Activated CD4-positive, alpha-beta T cell treated with anti-CD3 and anti-CD28 coated beads for 1 hour (primary cell): ENCODE measurements at places on chromosomes 7 and 10.

DNA sequence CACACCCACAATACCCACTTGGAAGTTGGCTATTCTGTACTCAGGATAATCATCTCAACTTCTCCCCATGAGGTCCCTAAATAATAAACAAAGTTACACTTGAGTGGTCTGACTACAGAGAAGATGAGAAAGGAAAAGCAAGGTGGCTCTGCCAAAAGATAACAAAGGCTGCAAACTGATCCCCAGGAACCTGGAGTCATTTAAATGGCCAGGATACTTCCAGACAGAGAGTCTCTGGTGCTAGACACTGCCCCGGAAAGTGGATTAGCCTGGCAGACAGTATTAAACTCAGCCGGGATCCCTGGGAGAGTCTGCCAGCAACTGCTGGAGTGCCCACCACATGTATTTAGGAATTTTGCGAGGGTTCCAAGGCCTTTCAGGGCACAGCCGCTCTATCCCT is 93.7 kb downstream of the DGKI start:
- DNase-seq = no peak

- DNase-seq = peak; percentile 38
These were observed 101.6 kb downstream of the CCSER2 start for GRCh38 chr10:84429926-84430520.

- no peak for DNase-seq
These were observed 78.5 kb downstream of the ETV1 start for GRCh38 chr7:13910805-13911551.

GRCh38 chr10:114370199-114370598 is 34.1 kb downstream of the AFAP1L2 start:
- no peak for DNase-seq

DNA sequence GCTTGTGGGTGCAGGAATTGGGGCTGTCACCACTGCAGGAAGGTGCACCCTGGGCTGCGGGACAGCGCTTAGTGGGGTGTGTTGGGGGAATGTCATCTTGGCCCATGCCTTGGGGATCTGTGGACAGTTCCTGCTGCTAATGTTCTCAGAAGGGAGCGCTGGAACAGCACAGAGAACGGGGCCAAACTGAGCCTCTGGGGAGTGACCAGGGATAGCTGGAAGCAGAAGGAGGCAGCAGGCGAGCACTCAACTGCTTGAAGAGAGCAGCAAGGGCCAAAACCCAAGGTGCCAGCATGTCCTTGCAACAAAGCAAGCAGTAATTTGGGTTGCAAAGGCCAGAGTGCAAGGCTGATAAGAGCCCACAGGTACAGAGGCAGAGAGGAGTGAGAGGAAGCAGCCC is 31.3 kb upstream of the WDFY4 start:
- DNase-seq = no peak

- no peak for DNase-seq
These were observed 2.2 kb upstream of the GET4 start for GRCh38 chr7:874031-874749.
